Stimulated activated CD4-positive, alpha-beta T cell treated with anti-CD3 and anti-CD28 coated beads, Interleukin-12 subunit alpha, Interleukin-12 subunit beta, amount 100 ng/mL, for 4 hours (primary cell): ENCODE measurements at places on chromosomes 1 and 21.

DNA sequence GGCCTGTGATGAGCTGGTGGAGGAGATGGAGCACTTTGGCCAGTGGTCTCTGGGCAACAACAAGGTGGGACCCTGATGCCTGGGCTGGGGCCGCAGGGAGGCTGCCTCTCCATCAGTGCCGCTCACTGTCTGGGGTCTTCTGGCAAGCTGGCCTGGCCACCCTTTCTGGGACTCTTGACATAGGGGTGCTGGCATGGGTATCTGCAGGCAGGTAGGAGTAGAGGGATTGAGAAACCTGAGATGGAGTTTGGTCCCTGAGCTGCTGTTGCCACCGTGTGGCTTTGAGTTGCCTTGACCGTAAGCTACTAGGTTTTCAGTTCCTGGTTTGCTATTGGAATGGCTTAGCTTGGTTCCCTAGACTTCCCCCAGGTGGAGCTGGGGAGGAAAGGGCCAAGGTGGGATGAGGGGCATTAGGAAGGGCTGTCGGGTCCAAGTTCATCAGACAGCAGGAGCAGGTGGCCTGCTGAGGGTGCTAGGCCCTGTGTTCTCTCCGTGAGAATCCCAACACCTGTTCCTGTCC is 13.2 kb upstream of the MFN2 start:
- no peak for DNase-seq

DNA sequence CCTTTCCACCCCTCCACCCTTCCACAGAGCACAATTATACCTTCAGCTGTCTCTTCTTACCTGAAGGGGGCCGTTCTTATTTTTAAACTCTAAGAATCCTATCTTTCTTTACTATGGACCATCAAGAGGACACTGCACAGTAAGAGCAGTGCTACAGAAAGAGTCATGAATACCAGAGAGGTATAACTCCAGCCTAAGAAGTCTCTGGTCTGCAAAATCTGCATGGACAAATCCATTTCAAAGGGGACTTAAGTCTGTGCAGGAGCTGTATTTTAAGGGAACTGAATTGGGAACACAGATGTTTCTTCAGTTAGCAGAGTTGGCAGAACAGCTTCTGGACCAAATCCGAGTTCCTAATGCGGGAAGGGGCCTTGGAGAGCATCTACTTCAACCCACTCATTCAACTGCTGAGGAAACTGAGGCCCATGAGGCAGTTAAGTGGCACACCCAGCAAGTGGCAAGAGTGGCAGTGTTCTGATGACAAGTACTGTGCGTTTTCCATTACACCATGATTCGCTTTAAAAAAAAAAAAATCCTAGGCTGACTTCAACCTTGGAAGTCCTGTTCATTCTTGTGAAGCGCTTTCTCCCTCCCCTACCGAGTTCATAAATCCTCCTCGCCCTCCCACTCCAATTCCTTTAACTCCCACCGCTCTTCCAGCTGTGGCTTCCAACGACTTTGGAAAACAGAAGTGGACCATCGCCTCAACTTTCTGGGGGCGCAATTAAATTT is 1.8 kb downstream of the PLPP3 start:
- DNase-seq: no peak

GRCh38 chr1:17520041-17520440 is 19.5 kb upstream of the ARHGEF10L start:
- no peak for DNase-seq

GRCh38 chr1:2543543-2544092 is 12.6 kb upstream of the TNFRSF14 start:
- no peak for DNase-seq

DNA sequence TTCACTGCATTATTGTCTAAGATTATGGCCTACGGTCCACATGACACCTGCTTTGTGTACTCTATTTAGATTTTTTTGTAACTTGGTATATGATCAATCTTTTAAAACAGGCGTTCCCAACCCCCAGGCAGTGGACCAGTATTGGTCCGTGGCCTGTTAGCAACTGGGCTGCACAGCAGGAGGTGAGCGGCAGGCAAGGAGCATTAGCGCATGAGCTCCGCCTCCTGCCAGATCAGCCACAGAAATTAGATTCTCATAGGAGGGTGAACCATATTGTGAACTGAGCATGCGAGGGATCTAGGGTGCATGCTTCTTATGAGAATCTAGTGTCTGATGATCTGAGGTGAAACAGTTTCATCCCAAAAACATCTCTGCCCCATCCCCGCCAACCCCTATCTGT is 228.4 kb upstream of the NR5A2 start:
- no peak for DNase-seq
